Esophagus squamous epithelium (tissue), 5 donors: ENCODE measurements at places on chromosomes 6 and 20. TPM values are rescaled to one million over a fixed set of nuclear protein-coding genes. Genes with fewer than 3 reads are reported as not detected.

Gene BLOC1S5
- total RNA-seq: 7.7 TPM

DNA sequence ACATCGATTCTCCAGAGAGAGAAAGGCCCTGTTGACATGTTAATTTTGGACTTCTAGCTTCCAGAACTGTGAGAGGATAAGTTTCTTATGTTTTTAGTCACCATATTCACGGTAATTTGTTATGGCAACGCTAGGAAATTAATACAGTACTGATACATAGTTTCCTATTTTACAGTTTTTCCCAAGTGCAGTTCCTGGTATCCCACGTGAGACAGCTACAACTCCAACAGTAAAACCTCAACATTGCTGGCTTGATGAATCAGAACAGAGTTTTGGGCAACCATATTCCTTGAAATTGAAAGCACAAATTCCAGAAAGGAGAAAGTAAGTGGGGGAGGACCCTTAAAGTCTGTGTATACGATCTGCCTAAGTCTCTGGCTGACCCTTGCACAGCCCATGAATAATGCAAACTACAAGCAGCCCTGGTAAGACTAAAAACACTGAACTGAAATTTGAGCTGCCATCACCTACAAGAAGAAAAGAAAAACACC lies 505.1 kb upstream of the NRSN1 start:
- no peak for DNase-seq

DNA sequence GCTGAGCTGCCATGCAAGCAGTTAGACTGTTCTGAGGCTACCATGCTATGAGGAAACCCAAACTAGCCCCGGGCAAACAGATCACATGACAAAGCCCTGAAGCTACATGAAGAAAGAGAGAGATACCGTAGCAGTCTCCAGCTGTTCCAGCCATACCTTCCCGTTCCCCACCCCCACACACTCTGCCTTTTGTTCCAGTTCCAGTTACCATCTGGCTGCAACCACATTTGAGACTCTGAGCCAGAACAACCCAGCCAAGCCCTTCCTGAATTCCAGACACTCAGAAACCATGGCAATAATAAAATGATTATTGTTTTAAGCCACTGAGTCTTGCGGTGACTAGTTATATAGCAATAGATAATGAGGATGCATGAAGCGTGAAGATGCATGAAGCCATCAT lies 28.3 kb downstream of the RIN2 start:
- no peak for DNase-seq

GRCh38 chr6:1893470-1894130 lies 283.9 kb downstream of the FOXC1 start:
- DNase-seq: no peak

DNA sequence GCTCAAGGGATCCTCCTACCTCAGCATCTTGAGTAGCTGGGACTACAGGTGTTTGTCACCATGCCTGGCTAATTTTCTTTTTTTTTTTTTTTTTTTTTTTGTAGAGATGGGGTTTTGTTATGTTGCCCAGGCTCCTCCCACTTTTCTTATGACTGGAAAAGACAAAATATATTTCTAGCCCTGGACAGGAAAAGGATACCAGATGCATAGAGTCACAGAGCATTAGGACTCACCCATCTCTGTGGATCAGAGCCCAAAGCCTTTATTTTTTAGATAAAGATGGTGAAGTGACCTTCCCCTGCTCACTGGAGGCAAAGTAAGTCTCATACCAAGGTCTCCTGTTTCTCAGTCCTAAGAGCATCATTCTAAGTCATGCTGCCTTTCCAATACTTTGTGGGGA lies 3.4 kb downstream of the TRIM10 start:
- DNase-seq: no peak

Gene CCR6
- total RNA-seq: 0.23 TPM

DNA sequence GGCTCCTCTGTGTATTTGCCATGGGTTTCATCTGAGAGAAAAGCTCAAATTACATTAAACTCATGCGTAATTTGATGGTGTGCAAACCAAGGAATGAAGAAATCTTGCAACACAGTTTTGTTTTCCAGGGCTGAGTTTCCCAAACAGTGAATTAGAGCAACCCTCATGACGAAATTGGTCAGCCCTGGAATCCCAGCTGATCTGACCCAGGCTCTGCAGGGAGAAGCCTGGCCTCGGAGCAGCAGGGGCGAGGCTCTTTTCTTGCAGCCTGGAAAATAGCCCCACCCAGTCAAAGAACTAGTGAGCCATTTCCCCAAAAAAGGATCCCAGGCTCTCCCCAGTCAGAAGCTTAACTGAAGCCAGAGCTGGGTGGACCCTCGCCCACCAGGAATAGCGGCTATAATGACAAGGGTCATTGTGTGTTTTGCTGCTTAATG lies 107.3 kb upstream of the SNX9 start:
- DNase-seq: no peak

DNA sequence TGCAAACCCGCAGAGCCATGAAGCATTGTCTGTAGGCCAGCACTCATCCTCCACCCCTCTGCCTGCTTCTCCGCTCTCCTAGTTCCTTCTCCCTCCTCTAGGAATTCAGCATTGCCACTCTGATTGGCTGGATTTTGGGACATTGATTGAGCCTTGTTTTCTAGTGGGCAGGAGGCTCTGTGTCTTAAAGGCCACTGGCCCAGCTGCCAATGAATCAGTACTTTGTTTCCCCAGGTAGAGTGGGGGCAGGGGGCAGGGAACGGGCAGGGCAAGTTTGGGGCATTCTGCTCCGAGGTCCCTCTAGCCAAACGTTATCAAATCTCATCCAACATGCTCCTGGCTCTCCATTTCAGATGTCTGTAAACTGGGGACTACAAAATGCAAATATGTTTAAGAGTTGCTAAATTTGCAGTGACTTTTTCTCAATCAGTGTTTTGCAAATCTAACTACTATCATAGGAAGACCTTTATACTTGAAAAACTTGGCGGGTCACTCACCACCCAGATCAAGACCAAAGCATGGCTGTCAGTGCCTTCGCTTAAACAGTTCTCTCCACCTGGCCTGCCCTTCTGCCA lies 10.4 kb upstream of the BPI start:
- DNase-seq: no peak

DNA sequence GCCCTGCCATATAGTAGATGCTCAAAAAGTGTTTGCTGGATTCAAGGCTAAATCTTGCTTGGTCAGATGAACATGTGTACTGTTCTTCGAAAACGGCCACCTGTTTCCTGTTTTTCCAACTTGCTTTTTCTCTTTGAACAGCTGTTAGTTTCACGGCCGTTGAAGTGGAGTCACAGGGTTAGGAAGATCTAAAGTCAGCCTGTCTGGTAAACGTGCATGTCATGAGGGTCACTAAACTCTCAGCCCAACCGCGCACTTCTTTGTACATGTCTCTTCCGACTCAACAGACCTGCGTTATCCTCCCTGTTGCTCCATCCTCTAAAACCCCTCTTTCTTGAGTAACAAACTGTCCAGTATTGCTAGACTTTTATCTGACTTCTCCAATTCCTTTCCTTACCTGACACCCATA lies 93.2 kb upstream of the MAN1A1 start:
- DNase-seq: no peak

DNA sequence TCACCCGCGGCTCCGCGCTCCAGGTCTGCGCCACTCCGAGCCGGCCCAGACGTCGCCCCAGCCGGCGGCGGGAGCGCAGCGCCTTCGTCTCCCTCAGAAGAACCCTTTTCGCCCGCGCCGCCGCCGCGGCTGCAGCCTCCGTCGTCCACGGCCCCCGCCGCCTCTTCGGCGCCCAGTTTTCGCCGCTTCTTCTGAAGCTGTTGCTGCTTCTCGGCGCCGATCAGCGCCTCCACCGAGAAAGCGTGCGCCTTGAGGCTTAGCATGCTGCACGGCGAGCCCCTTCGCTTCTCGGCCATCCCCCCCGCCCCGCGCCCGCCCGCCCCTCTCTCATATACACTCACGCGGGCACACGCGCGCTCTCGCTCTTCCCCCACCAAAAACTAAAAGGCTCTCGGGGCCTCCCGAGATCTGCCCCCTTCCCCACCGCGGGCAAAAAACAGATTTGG lies 489 bp downstream of the TBX18 start:
- no peak for DNase-seq

GRCh38 chr6:70507161-70507560 lies 59.6 kb upstream of the SDHAF4 start:
- DNase-seq: no peak

DNA sequence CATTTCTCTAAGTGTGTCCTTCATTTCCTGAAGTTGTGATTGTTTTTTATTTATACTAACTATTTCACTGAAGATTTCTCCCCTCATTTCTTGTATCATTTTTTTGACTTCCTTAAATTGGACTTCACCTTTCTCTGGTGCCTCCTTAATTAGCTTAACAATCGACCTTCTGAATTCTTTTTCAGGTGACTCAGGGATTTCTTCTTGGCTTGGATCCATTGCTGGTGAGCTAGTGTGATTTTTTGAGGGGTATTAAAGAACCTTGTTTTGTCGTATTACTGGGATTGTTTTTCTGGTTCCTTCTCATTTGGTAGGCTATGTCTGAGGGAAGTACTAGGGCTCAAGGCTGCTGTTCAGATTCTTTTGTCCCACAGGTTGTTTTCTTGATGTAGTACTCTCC lies 92.8 kb downstream of the ESR1 start:
- no peak for DNase-seq
